T-cell (primary cell): ENCODE measurements at places on chromosomes 13 and 19.
A peak's percentile ranks its signal among the peaks of the same experiment; 100 is the strongest.

DNA sequence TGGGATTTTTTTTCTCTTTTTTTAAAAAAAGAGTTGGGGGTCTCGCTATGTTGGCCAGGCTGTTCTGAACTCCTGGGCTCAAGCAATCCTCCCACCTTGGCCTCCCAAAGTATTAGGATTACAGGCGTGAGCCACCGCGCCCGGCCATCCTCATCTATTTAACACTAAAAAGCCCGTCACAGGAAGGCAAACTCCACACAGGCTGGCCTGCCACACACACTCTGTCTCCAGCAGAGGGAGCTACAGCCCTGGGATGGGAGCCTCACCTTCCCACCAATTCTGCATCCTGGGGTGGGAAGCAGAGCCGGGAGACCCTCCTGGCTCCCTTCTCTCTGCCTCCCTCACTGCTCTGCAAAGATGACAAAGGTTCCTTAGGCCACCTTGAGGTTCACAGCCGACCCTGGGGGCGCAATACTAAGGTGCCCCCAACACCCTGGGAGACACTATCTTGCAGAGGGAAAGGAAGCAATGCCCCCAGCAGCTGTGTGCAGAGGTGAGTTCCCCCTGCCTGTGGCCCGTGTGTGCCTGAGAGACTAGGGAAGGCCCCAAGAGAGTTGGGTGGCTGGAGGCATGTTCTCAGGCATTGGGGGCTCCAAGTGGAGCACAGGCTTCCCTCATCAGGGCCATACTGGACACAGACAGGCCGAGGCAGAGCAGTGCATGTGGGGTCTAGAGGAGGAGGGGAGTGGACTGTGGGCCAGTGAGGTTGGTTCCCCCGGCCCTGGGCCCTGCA lies 27.4 kb upstream of the TIMM44 start:
- no peak for DNase-seq

DNA sequence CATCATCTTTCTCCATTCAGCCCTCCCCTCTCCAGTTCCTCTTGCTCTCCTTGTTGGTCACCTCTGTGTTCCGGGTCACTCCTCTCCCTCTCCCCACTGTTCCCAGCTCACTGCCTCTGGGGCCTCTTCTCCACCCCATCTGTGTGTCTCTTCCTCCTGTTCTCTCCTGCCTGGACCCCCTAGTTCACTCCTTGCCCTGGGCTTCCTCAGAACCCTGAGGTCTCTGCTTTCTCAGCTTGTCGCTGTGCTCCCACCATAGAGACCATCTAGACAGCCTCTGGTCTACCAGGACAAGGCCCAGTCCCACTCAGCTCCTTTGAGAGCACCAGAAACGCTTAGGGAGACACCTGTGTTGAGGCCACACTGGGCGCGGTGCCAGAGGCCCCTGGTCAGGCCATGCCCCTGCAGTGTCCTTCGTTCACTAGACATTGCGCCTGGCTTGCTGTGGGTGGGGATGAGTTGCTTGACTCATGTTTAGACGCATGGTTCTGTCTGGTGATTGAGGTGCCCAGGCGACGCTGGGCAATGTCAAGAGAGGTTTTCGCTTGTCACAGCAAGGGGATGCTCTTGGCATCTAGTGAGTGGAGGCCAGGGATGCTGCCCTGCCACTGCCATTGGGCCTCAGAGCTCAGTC lies 4.8 kb downstream of the LENG9 start:
- DNase-seq, result no peak

DNA sequence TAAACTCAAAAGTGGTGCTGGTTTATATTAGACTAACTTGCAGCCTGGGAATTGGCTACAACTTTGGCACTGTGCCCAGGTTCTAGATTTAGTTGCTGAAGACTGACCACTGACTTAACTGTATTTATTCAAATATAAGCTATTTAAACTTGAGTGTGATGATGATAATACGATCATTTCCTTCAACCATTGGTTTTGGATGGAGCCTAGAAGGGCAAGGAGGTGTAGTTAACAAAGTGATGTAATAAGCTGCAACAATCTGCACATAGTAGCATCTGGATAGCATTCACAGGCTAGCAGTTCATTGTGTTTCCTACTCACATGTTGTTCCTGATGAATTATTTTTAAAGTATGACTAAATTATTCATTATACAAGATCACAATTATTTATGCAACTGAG lies 55.2 kb upstream of the DACH1 start:
- no peak for DNase-seq

- DNase-seq, result no peak
Measured at GRCh38 chr13:31110169-31110568, 51.5 kb downstream of the HSPH1 start.

DNA sequence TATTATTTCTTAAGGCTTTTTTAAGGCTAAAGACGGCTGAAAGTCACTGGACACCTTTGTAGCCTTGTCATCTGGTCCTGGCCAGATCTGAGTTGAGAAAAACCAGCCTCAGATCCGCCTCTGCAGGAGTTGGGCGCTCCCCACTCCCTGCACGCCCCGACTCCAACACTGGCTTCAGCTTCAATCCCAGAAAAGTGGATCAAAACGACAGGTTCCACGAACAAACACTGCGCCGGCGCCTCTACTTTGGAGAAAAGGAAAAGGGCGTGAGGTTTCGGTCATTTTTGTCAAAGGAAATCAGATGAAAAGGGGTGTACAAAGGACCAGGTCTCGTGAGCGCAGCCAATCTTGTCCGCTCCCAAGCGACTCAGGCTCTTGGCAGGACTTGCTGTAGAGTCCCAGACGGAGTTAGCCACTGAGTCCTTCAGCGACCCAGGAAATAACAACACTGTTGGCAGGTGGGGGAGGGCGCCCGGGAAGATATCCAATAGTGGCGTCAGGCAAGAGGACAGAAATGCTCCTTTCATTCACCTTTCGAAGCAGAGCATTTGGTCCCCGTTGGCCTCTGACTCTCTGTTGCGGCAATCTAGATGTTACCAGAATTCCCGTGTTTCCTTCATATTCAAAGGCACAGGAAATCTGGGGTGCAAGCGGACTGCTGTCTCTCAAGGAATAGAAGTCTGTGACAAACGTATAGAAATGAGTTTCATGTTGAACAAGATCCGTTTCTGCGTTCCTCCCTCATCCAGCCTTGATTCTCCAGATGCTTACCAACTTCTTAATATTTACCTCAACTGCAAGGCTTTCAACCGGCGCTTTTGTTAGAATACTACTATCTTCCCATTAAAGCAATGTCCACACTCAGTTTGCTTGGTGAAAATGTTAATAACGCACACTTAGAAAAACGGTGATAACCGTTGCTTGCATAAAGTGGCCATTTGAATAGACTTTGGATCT lies 1.8 kb upstream of the CCNA1 start:
- DNase-seq, result no peak

- no peak for DNase-seq
Measured at GRCh38 chr13:112249644-112250610, 126.2 kb upstream of the SPACA7 start.

DNA sequence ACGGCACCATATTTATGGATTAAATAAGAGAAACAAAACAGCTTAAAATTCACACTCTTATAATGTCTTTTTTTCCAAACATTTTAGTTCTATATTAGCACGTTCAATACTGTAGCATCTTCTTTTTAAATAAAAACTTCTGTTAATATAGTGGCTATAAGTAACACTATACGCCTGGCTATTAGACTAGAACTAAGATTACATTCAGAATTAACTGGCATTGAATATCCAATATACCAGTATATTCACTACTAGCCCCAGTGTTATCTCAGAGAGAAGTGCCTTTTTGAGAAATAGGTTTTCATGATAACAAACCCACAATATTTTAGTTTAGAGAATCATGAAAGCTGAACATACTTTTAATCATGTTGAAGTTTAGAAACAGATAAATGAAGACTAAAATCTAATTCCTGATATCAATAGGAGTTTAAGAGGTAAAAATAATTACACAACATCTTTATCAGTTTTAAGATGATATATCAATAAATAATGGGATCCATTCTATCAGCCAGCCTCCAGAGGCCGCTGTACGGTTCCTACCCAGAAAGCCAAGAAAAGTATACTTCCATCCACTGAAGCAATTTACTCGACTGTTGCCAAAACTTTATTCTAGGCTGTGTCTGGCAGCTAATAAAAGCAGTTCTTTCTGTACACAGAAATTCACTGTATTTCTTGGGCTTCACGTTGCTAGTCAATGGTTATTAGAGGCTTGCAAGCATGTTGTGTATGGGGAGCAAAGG lies 1113.4 kb upstream of the MIR17HG start:
- DNase-seq, result no peak

- no peak for DNase-seq
Measured at GRCh38 chr19:30924670-30925069, 424.6 kb downstream of the TSHZ3 start.

GRCh38 chr19:32674153-32674930 lies 638 bp downstream of the ANKRD27 start:
- DNase-seq, result no peak

- no peak for DNase-seq
Measured at GRCh38 chr19:52277471-52277870, 8.1 kb downstream of the ZNF766 start.

DNA sequence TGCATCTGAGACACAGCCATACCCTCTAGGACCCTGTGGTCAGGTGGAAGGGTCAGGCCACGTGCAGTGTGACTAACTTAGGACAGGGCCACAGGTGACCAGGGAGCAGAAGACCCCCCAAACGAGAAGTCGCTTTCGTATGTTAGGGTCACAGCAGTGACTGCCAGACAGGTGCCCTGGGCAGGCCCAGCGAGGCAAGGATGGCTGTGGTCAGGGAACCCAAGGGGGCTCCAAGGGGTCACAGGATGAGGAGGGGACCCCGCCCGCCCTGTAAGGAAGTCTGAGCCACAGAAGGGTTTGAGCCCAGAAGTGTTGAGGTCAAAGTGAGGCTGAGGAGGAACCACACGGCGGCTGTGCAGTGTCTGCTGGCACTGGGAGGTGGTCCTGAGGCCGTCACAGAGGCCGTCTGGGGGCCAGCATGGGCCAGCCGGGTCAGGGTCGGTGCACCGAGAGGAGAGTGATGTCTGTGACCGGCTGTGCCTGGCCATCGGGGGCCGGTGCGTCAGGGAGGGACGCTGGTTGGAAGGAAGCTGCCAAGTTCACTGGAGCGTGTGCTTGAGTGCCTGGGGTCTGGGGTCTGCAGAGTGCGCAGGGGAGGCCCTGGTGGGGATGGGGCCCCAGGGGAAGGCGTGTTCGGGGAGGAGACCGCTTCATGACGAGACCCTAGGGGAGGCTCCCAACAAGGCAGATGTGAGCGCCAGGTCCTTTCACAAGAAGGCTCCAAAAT lies 24.8 kb upstream of the TMEM255B start:
- no peak for DNase-seq

GRCh38 chr19:33366127-33366526 lies 7.4 kb upstream of the CEBPG start:
- no peak for DNase-seq

- DNase-seq, result no peak
Measured at GRCh38 chr13:25046274-25046984, 49.5 kb upstream of the PABPC3 start.

- DNase-seq, result no peak
Measured at GRCh38 chr19:18644196-18645034, 7.6 kb downstream of the KLHL26 start.

DNA sequence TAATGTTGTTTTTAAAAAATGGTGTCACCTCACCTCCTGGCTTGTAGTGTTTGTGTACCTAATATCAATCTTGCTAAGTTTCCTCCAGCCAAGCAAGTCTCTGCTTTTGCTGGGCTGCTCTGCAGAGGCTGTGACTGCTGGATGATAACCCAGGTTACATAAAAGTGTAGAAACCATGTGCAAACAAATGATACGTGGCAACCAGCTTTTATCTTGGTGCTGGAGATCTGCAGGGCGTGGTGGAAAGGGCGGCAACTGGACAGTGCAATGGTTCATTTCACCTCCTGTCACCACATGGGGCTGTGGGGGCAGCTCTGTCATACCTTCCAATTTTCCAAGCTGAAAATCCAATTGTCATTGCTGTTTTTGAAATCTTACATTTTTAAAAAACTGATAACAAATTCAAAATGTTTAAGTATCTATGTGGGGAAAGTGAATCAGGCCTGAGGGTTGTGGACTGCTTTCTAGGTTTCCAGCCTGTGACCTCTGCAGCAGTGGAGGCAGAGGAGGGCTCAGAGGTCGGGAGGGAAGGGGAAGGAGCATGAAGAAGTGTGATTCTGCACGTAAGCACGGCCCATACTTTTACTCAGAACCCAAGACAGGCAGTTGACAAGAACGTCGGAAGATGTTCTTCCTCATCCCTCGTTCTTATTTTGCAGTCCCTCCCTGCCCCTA lies 9.7 kb downstream of the GPR42 start:
- DNase-seq, result no peak

- DNase-seq, result no peak
Measured at GRCh38 chr13:110605132-110605531, 10.2 kb upstream of the NAXD start.

- peak; percentile 96 for DNase-seq
Measured at GRCh38 chr19:29844891-29845573, 33.2 kb downstream of the CCNE1 start.

DNA sequence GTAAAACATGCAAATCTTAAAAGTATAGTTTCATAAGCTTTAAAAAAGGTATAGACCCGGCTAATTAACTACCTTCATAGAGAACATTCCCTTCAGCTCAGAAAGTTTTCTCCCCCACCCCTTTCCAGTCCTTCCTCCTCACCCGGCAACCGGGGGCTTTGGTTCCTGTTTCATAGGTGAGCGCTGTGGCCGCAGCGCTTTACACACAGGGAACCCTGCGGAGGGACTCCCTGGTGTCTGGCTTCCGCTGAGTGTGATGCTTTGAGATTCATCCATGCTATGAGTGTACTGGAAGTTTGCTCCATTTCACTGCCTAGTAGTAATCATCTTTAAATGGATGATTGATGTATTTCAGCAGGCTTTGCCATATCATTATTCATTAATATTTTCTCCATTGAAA lies 26.0 kb upstream of the PABPC3 start:
- no peak for DNase-seq

DNA sequence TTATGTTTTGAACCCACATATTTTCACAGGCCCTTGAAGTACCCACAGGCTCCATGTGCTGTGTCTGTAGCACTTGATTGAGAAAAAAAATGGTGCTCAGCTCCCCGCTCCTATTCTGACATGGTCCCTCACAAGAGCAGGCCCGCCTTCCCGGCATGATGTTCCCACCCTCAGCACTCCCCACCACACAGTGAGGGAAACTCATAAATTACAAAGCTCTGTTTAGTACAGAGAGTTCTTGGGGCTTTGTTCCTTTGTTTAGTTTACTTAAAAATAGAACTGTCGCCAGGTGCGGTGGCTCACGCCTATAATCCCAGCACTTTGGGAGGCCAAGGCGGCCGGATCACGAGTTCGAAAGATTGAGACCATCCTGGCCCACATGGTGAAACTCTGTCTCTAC lies 25.9 kb upstream of the ABCC4 start:
- no peak for DNase-seq

DNA sequence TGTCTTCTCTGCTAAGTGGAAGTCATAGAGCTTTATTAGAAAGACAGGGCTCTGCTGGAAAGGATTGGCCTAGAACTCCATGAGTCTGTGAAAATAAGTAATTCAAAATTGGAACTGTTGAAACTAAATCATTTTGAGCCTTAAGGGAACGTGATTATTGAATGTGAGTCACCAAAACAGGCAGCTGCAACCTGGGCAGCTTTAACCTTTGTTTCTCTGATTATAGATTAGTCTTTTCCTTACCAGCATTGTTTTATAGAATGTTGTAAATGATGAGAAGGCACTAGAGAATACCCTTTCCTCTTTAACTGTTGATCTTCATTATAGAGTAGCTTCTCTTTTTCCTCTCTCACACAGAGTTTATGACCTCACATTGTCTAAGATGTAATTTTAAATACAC lies 638.8 kb upstream of the SLITRK6 start:
- no peak for DNase-seq

- no peak for DNase-seq
Measured at GRCh38 chr19:12770922-12771321, 4.4 kb downstream of the HOOK2 start.
